ENCODE measurements at places on chromosomes 3 and 15.
A peak's percentile ranks its signal among the peaks of the same experiment; 100 is the strongest.

DNA sequence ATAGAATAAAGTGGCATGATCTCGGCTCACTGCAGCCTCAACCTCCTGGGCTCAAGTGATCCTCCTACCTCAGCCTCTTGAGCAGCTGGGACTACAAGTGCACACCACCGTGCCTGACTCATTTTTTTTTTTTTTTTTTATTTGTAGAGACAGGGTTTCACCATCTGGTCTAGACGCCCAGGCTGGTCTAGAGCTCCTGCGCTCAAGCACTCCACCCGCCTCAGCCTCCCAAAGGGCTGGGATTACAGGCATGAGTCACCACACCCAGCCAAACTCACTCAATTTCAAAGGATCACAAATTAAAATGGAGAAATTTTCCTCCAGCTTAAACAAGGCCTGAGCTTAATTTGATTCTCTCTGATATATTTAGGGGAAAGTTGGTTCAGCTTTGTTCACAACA is 27.3 kb upstream of the NMB start:
- H3K4me3 ChIP-seq, result no peak overlapping the region
- no peaks in the 10 kb centered on the region for H3K27me3 ChIP-seq
- no peak for DNase-seq

- no peaks in the 10 kb centered on the region for H3K36me3 ChIP-seq
- no peaks in the 10 kb centered on the region for H3K4me1 ChIP-seq
- H3K27me3 ChIP-seq, result no peaks in the 10 kb centered on the region
These were observed 25.2 kb upstream of the CCK start for GRCh38 chr3:42290966-42291714.

DNA sequence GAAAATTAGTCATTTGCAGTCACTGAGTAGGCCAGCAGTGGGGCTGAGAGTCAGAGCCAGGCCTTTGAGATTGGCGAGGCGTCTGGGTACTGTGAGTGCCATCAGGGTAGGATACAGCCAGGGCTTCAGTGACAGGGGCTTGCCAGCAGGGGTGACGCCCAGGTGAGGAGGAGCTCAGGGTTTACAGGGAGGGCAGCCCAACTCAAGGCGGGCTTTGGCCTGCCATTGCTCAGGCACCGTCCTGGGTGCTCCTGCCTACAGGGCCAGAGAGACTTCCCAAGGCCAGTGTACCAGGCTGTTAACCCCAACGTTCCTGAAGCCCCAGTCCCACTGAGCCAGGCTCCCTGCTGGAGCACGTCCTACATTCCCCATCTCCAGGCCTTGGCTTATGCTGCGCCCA is 152.0 kb downstream of the FBLN2 start:
- H3K27me3 ChIP-seq, result no peaks in the 10 kb centered on the region
- no peak for DNase-seq
- H3K36me3 ChIP-seq, result no peaks in the 10 kb centered on the region
- H3K27ac ChIP-seq, result no peak overlapping the region
- no peak overlapping the region for H3K4me3 ChIP-seq
- no peaks in the 10 kb centered on the region for H3K4me1 ChIP-seq

- H3K4me3 ChIP-seq, result no peak overlapping the region
- peak; percentile 17 for DNase-seq
- no peak overlapping the region for H3K27ac ChIP-seq
- H3K36me3 ChIP-seq, result no peaks in the 10 kb centered on the region
- no peaks in the 10 kb centered on the region for H3K4me1 ChIP-seq
These were observed 745.7 kb upstream of the CCDC54 start for GRCh38 chr3:106631373-106632108.

GRCh38 chr3:144744473-144744872 is 772.9 kb downstream of the DIPK2A start:
- H3K4me3 ChIP-seq, result no peak overlapping the region
- H3K4me1 ChIP-seq, result no peaks in the 10 kb centered on the region
- H3K27ac ChIP-seq, result no peak overlapping the region
- H3K36me3 ChIP-seq, result no peaks in the 10 kb centered on the region
- no peaks in the 10 kb centered on the region for H3K27me3 ChIP-seq

- H3K27ac ChIP-seq, result no peak overlapping the region
- no peak for DNase-seq
- H3K27me3 ChIP-seq, result no peaks in the 10 kb centered on the region
- H3K4me1 ChIP-seq, result no peaks in the 10 kb centered on the region
These were observed 309.3 kb upstream of the UBE2E2 start for GRCh38 chr3:22893644-22894325.

GRCh38 chr3:85304360-85304964 is 345.7 kb downstream of the CADM2 start:
- H3K27ac ChIP-seq, result no peak overlapping the region
- no peaks in the 10 kb centered on the region for H3K4me1 ChIP-seq
- DNase-seq, result no peak
- H3K36me3 ChIP-seq, result no peaks in the 10 kb centered on the region

DNA sequence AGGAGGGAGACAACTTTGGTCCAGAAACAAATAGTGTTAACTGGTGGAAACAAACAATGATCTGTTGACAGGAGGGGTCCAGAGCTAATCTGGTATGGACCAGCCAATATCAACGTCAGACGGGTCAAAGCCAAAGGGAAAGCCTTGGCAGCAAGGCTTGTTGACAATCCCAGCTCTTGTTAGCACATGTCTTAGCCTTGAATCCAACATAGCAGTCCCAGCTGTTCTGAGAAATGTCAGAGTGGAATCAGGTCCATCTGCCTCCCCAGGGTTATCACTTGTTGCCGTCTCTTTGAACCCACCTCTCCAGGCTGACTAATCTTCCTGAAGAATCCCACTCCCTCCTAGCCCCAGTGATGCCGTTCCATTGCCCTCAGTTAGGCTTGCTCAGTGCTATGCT is 404.6 kb upstream of the MCTP2 start:
- no peaks in the 10 kb centered on the region for H3K36me3 ChIP-seq
- no peak overlapping the region for H3K4me3 ChIP-seq
- H3K27ac ChIP-seq, result no peak overlapping the region
- no peak for DNase-seq
- no peaks in the 10 kb centered on the region for H3K4me1 ChIP-seq

- no peaks in the 10 kb centered on the region for H3K4me1 ChIP-seq
- no peak overlapping the region for H3K4me3 ChIP-seq
These were observed 127.6 kb downstream of the SMAD6 start for GRCh38 chr15:66829551-66830121.

DNA sequence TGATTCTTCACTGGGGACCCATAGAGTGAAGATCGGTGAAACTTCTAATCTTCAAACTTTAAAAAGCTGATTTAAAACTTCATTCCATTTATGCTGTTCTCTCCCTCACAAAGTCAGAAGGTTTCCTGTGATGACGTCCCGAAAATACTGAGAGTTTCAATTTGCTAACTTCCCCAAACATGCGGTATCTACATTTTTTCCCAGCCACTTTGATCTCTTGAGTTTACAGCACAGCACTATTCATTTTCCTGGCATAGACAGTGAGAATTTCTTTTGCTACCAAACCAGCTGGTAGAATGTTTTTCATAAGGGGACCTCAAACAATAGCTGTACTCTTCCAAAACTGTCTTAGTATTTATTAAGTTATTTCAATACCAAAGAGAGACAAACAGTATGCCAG is 156.8 kb downstream of the LSAMP start:
- H3K36me3 ChIP-seq, result no peaks in the 10 kb centered on the region
- no peaks in the 10 kb centered on the region for H3K27me3 ChIP-seq
- no peak overlapping the region for H3K4me3 ChIP-seq

- H3K27me3 ChIP-seq, result no peaks in the 10 kb centered on the region
- no peaks in the 10 kb centered on the region for H3K4me1 ChIP-seq
- no peak overlapping the region for H3K27ac ChIP-seq
- no peaks in the 10 kb centered on the region for H3K36me3 ChIP-seq
- DNase-seq, result no peak
These were observed 573.6 kb upstream of the ARRDC4 start for GRCh38 chr15:97386940-97387339.

GRCh38 chr3:49378249-49378895 is 20.2 kb upstream of the GPX1 start:
- H3K27me3 ChIP-seq, result no peaks in the 10 kb centered on the region
- peak; percentile 82 for DNase-seq
- H3K4me3 ChIP-seq, result no peak overlapping the region
- H3K4me1 ChIP-seq, result peaks cover 20% of the 10 kb centered on the region
- peaks cover 15% of the 10 kb centered on the region for H3K36me3 ChIP-seq
- H3K27ac ChIP-seq, result no peak overlapping the region

GRCh38 chr3:188760408-188760807 is 411.4 kb upstream of the TPRG1 start:
- no peaks in the 10 kb centered on the region for H3K36me3 ChIP-seq
- no peaks in the 10 kb centered on the region for H3K4me1 ChIP-seq
- no peak overlapping the region for H3K4me3 ChIP-seq
- H3K27ac ChIP-seq, result no peak overlapping the region

- no peak overlapping the region for H3K4me3 ChIP-seq
- no peaks in the 10 kb centered on the region for H3K27me3 ChIP-seq
- peaks cover 16% of the 10 kb centered on the region for H3K4me1 ChIP-seq
- H3K27ac ChIP-seq, result no peak overlapping the region
- DNase-seq, result no peak
- H3K36me3 ChIP-seq, result no peaks in the 10 kb centered on the region
These were observed 264.0 kb upstream of the NSMCE3 start for GRCh38 chr15:29533647-29534046.
